ENCODE measurements at places on chromosomes 12 and 14. TPM values are rescaled to one million over a fixed set of nuclear protein-coding genes. Genes with fewer than 3 reads are reported as not detected.
A peak's percentile ranks its signal among the peaks of the same experiment; 100 is the strongest.

DNA sequence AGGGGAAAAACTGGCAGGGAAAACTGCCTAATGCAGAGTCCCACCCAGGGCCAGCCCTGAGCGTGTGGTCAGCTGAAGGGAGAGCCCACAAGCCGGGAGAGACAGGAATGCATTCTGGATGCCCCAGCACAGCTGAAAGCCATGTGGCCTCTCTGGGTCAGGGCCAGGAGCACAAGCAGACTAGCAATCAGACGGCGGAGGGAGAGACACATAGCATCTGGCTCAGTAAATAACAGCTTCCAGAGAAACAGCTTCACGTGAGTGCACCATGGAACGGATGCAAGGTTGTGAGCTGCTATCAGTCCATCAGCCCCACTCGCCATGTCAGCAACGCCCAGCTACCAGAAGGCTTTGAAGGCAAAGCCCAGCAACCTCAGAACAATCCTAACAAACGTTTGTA, 28.2 kb upstream of the TMEM106C start:
- no peaks in the 10 kb centered on the region for H3K36me3 ChIP-seq
- no peaks in the 10 kb centered on the region for H3K4me1 ChIP-seq
- no peak overlapping the region for H3K27ac ChIP-seq
- no peak overlapping the region for H3K4me3 ChIP-seq
- DNase-seq = peak; percentile 91

GRCh38 chr14:74483321-74483720, 9.8 kb downstream of the NPC2 start:
- H3K36me3 ChIP-seq = peaks cover 11% of the 10 kb centered on the region
- peaks cover 3% of the 10 kb centered on the region for H3K4me1 ChIP-seq
- H3K4me3 ChIP-seq = no peak overlapping the region
- no peak overlapping the region for H3K27ac ChIP-seq

DNA sequence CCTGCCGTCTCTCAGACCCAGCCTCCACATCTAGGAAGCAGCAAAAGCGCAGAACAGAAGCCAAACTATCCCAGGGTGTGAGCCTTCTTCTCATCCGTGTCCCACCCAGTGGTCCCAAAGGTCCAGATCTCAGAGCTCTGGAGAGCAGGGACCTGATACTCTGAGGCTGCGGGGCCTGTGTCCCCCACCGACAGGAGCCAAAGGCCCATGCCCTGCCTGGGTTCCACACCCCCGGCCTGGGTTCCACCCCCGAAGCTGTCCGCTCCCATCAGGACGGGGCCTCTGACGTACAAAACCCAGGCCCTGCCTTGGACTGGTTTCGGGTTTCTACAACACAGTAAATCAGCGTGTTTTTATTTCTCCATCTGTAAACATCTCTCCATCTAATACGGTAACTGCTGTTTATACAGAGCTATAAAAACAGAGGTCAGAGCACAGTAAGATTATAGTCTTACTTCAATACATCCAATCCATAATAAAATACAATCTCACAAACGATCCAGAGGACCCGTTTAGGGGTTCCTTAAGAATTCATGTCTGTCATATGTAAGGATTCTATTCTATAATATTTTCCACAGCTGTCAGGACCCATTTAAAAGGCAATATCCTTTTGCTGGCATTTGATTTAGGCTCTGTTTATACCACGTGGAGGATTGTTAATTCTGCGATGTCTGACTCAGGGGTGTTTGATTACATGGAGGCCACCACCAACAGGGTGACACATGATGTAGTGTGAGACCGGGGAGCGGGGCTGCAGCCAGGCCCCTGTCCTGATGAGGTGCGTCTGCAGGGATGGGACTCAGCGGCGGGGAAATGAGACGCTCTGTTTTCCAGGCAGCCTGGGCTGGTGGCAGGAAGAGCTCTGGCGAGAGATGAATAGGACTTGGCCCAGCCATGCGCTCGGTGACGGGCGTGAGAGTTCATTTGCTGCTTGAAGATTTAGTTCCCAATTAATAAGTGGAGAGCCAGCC, 110.3 kb downstream of the DICER1 start:
- H3K27me3 ChIP-seq = peaks cover 10% of the 10 kb centered on the region
- H3K4me1 ChIP-seq = no peaks in the 10 kb centered on the region
- peak; percentile 58 for DNase-seq
- no peaks in the 10 kb centered on the region for H3K36me3 ChIP-seq
- no peak overlapping the region for H3K4me3 ChIP-seq

The ANAPC5 gene
- total RNA-seq = 95.5 TPM

- peak overlapping the region; percentile 99 for H3K27ac ChIP-seq
- DNase-seq = peak; percentile 19
- H3K4me1 ChIP-seq = peaks cover 13% of the 10 kb centered on the region
- H3K4me3 ChIP-seq = peak overlapping the region; percentile 92
Observed at GRCh38 chr14:91509083-91509877, 830 bp downstream of the PPP4R3A start.

The C12orf60 gene
- total RNA-seq = 2.4 TPM

The COQ5 gene
- total RNA-seq = 28.4 TPM

GRCh38 chr12:95623554-95624170, 72.4 kb upstream of the USP44 start:
- no peaks in the 10 kb centered on the region for H3K4me1 ChIP-seq
- no peaks in the 10 kb centered on the region for H3K27me3 ChIP-seq
- H3K4me3 ChIP-seq = no peak overlapping the region
- DNase-seq = peak; percentile 80
- no peak overlapping the region for H3K27ac ChIP-seq

- no peak for DNase-seq
- no peaks in the 10 kb centered on the region for H3K4me1 ChIP-seq
- H3K27me3 ChIP-seq = no peaks in the 10 kb centered on the region
- no peak overlapping the region for H3K27ac ChIP-seq
- no peaks in the 10 kb centered on the region for H3K36me3 ChIP-seq
- H3K4me3 ChIP-seq = no peak overlapping the region
Observed at GRCh38 chr12:132359551-132359950, 30.2 kb upstream of the GALNT9 start.

The KRT5 gene
- 49.4 TPM for total RNA-seq

The ETFBKMT gene
- total RNA-seq = 3.8 TPM

GRCh38 chr14:88005050-88005481, at the start of gene GPR65:
Gene GPR65 (plus strand): TSS chr14:88005135. CDS start chr14:88010848, 5,713 bp downstream.
- no peak within 1 kb of the TSS for H3K4me3 ChIP-seq
- no peaks in the 10 kb centered on the region for H3K4me1 ChIP-seq
- peak within 1 kb of the TSS; percentile 45 for H3K27ac ChIP-seq
- H3K27me3 ChIP-seq = no peaks in the 10 kb centered on the region
- H3K36me3 ChIP-seq = no peaks in the 10 kb centered on the region
- peak; percentile 51 for DNase-seq

- DNase-seq = no peak
- no peak overlapping the region for H3K4me3 ChIP-seq
- no peak overlapping the region for H3K27ac ChIP-seq
- no peaks in the 10 kb centered on the region for H3K4me1 ChIP-seq
Observed at GRCh38 chr12:47604221-47604873, 101.5 kb downstream of the RPAP3 start.

DNA sequence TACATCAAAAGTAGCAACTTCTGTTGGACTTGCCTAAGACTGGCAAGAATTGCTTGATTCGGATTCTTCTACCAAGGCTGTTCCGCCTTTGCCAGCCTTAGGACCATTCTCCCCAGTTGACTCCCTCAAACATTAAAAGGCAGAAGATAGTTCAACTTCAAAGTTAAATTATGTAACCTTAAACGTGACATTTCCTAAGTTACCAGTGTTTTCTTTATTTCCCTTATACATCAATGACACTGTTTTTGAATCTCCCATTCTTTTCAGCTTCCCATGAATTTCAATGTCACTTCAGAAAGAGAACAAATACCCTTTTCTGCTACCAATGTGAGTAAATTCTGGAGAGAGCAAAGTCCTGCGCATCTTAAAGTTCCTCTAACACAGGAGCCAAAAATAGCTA, 25.2 kb downstream of the CAPRIN2 start:
- H3K4me3 ChIP-seq = no peak overlapping the region
- H3K27me3 ChIP-seq = no peaks in the 10 kb centered on the region
- H3K27ac ChIP-seq = no peak overlapping the region
- H3K4me1 ChIP-seq = no peaks in the 10 kb centered on the region
- DNase-seq = no peak

- no peaks in the 10 kb centered on the region for H3K4me1 ChIP-seq
- H3K27ac ChIP-seq = no peak overlapping the region
- DNase-seq = peak; percentile 45
- no peaks in the 10 kb centered on the region for H3K36me3 ChIP-seq
Observed at GRCh38 chr12:104632724-104633201, 176.0 kb downstream of the CHST11 start.

The ACSS3 gene
- total RNA-seq = 85.5 TPM

DNA sequence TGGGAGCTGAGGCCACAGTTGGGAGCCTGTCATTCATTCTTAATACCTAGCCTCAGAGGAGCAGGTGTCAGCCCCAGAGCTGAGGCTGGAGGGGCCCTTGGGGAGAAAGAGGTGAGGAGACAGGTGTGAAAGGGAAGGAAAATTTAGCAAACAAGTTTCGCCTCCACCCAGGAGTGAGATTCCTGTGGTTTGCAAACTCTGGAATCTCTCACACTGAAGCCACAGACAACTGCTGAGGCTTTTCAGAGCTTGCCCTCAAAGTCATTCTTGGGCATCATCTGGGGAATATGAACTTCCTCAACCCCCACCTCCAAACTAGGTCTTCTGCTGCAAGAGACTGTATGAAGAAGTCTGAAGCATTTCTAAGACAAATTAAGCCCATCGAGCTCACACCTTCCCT, 589.5 kb upstream of the TBX3 start:
- no peak for DNase-seq
- no peaks in the 10 kb centered on the region for H3K27me3 ChIP-seq

DNA sequence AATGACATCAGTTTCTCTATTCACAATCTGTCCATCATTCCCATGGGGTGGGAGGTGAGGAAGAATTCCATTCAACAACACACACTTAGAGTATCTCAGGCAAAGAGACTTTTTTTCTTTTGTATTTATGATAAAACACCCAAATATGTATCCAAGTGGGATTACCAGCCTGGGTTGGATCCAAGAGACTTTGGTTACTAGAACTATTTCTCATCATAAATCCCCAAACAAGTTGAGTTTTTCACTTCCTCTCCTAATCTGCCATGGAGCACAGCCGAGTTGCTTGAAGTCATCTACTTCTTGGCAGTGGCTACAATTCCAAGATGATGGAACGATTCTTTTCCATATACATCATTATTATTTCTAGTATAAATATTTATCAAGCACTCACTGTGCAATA, 209.2 kb upstream of the HMGA2 start:
- peak; percentile 77 for DNase-seq
- H3K4me3 ChIP-seq = no peak overlapping the region
- peaks cover under 1% of the 10 kb centered on the region for H3K27me3 ChIP-seq
- no peaks in the 10 kb centered on the region for H3K36me3 ChIP-seq
- H3K4me1 ChIP-seq = no peaks in the 10 kb centered on the region

The HNF1A gene
- total RNA-seq = 0.46 TPM

DNA sequence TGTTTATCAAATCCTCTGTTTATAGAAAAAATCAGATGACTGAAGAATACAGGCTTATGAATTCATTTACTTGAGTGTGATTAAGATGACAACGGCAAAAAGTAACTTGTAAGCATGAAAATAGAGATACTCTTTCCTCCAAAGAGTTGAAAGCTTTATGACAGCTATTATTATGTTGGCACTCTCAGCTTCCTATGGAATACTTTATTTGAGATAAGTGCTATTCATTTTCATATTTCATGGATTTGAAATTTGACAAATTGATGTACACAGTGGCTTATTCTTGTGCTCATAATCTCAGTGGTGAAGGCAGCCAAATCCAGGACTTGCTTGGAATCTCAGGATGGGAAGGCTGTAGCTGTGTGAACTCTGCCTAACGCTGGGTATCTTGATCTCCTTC, 991.6 kb downstream of the GALC start:
- H3K27ac ChIP-seq = no peak overlapping the region
- H3K4me3 ChIP-seq = no peak overlapping the region
- H3K27me3 ChIP-seq = no peaks in the 10 kb centered on the region
- H3K36me3 ChIP-seq = no peaks in the 10 kb centered on the region

DNA sequence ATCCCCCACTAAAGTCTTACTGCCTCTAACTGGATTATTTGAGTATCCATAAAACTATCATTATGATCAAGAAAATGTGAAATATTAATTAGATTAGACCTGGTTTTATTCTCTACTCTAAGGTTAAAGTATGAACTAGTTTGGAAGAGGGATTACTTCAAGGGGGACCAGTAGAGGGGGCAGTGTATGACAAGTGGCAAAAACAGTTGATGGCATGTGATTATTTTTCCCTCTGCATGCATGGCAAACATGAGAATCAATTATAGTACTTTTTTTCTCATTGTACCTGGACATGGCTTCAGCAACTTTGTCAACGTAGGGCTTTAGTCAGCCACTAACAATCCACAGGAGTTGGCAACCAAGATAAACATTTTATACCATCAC, 145.0 kb upstream of the SLC38A2 start:
- H3K4me1 ChIP-seq = no peaks in the 10 kb centered on the region
- no peak overlapping the region for H3K4me3 ChIP-seq
- no peaks in the 10 kb centered on the region for H3K36me3 ChIP-seq
- no peak overlapping the region for H3K27ac ChIP-seq
- H3K27me3 ChIP-seq = no peaks in the 10 kb centered on the region
- DNase-seq = no peak

The DNAH10 gene
- total RNA-seq = 15.9 TPM

DNA sequence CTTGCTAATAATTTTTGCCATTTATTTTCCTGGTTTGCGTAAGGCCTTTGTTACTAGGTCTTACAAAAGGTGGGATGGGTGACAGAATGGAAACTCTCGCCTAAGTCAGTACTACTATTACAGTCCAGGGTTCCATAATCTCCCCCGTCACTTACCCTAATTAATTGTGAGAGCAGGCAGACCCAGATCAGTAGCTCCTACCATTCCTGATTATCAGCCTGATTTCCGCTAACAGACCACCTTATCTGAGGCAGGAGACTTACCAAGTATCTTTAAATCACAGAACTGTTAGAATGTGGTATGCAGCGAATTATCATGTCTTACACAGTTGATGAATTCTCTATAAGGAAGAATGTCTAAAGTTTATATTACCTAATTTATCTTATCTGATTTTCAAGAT, 234.7 kb downstream of the FOXN3 start:
- no peaks in the 10 kb centered on the region for H3K36me3 ChIP-seq
- peaks cover 22% of the 10 kb centered on the region for H3K4me1 ChIP-seq
- H3K4me3 ChIP-seq = no peak overlapping the region
- H3K27me3 ChIP-seq = no peaks in the 10 kb centered on the region
- no peak overlapping the region for H3K27ac ChIP-seq
- DNase-seq = no peak

DNA sequence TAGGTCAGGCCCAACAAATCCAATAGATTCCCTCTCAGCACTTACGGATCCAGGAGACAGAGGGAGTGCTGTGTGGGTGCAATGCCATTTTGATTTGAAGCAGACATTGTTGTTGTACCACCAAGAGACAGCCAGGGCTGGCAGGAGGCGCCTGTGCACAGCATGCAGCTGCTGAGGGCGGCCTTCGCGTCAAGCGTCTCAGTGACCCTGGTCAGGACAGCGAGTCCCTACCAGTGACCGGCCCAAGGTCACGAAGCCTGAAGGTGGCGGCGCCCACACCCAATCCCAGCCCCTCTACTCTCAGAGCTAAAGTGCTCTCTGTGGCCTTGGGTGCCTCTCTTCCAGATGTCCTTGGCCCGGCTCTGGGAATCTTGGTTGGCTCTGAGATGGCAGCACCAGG, 40.5 kb downstream of the PRMT8 start:
- H3K27me3 ChIP-seq = no peaks in the 10 kb centered on the region
- no peak overlapping the region for H3K27ac ChIP-seq
- H3K4me1 ChIP-seq = peaks cover 10% of the 10 kb centered on the region

Measured in lung (tissue), 17 donors.